ENCODE measurements at places on chromosomes 1 and 21.

GRCh38 chr1:183148599-183148998 is 37.5 kb upstream of the LAMC2 start:
- no peak for DNase-seq

- DNase-seq = no peak
These were observed 738 bp upstream of the CDC42BPA start for GRCh38 chr1:227318853-227319607.

DNA sequence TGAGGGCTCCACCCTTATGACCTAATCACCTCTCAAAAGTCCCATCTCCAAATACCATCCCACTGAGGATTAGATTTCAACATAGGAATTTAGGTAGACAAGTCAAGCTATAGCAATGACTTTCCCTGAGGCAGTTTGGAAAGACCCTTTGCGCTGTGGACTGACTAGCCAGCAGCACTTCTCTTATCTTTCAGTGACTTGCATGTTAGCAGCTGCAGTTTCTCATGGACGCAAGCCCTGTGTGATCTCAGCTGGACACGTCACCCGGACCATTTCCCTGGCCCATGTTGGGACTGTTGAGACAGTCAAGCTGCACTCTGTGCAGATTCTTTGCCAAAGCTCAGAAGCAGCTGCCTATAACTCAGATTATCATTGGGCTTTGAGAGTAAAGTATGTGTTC is 408.1 kb upstream of the USP24 start:
- DNase-seq = no peak

- DNase-seq = no peak
These were observed 139.2 kb downstream of the NEK7 start for GRCh38 chr1:198295971-198296370.

GRCh38 chr1:201718346-201719202 is 110.4 kb upstream of the IPO9 start:
- no peak for DNase-seq

- DNase-seq = no peak
These were observed 37.6 kb downstream of the DIPK1A start for GRCh38 chr1:92923664-92924063.

GRCh38 chr1:35261412-35262120 is 6.9 kb upstream of the ZMYM4 start:
- no peak for DNase-seq

GRCh38 chr1:175133673-175134435 is 58.7 kb downstream of the KIAA0040 start:
- DNase-seq = no peak

- DNase-seq = no peak
These were observed 59.6 kb downstream of the VPS26C start for GRCh38 chr21:37207441-37208009.

GRCh38 chr1:168686666-168687065 is 42.3 kb downstream of the DPT start:
- no peak for DNase-seq

- DNase-seq = no peak
These were observed 3.5 kb downstream of the KIAA1614 start for GRCh38 chr1:180916012-180916770.

DNA sequence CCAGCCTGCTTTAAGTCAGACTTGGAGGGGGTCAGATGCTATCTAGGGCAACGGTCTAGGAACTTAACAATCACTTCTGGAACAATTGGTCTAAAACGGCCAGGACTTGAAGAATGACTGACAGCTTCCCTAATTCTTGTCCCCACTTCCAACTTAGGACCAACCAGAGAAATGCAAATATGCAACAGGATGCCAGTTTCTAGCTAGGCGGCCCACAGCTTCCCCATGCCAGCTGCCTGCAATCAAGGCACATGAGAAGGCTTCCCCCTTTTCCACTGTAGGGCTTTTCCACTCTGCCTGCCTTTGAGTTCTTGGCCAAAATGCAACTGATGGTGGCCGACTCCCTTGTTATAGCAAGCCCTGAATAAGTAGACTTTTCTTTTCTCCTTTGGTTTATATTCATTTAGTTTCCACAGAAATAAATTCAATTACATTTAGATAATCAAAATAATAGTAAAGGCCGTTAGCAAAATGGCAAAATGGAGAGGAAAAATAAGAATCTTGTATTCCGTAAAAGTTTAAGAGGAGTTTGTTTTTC is 80.9 kb downstream of the BACH1 start:
- no peak for DNase-seq

- DNase-seq = no peak
These were observed 20.3 kb upstream of the FNBP1L start for GRCh38 chr1:93427656-93428055.

GRCh38 chr1:24805534-24806301 is 60.5 kb downstream of the CLIC4 start:
- DNase-seq = no peak

- no peak for DNase-seq
These were observed 77.5 kb upstream of the DNAJC6 start for GRCh38 chr1:65231718-65232330.

DNA sequence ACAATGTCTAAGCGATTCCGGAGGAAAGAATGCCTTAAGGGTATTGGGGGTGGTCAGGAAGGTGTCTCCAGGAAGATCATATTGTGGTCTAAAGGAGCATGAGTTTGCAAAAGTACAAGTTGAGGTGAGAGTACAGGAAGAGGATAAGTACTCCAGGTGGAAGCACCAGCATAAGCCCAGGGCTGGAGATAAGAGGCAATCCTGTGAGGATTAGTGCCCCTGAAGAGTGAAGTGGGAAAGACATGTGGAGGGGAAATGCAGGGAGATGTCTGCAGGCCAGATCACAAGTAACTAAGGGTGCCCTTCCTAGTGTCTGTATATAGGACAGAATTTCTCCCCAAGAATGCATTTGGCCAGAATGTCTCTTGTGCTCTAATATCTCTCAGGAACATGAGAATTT is 188.3 kb upstream of the DPT start:
- DNase-seq = no peak

- DNase-seq = no peak
These were observed 6.2 kb upstream of the TMEM54 start for GRCh38 chr1:32907435-32907834.

- no peak for DNase-seq
These were observed 138.2 kb downstream of the AJAP1 start for GRCh38 chr1:4792565-4792964.

DNA sequence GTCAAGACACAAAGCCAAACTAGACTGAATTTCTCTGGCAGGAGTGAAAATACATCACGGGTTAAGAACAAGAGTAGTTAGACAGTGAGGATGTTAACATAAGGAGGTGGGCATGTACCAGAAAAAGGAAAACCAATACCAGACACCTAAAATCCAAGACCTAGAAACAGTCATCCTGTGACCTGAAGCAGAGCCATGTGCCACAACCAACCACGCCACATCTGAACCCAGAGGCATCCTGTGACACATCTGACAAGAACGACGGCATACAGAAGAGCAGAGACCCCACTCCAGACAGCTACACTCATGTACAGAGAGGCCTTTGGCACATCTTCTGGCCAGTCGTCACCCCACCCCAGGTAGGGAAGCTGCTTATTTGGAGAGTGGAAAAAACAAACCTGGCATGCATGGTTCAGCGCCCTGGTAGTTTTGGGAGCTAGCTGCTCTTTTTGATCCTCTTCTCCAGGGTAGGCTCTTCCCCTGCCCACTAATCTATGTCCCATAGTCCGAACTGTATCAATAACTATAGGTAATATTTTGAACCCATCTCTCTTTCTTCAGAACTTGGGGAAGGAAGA is 72.1 kb downstream of the SLC45A1 start:
- DNase-seq = no peak

DNA sequence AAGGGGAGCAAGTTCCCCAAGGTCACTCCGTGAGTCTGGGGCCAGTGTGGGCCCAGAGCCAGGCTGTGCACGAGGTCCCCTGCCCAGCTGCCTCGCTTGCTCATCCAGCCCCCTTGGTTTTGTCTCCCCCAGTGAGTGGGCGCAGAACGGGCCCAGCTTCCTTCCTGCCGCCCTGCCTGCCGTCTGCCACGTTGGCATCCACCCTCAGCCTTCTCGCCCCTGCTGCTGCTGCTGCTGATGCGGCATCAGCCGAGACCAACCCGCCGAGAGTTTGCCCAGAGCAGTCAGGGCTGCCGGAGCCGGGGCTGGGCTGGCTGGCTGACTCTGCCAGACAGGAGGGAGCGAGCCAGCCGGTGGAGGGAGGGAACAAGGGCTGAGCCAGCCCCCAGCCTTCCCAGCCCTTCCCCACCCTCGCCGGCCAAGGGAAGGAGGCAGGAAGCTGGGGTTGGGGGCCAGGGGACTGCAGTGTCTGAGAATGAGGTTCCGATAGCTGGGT is 31.4 kb upstream of the WASF2 start:
- peak; percentile 44 for DNase-seq

DNA sequence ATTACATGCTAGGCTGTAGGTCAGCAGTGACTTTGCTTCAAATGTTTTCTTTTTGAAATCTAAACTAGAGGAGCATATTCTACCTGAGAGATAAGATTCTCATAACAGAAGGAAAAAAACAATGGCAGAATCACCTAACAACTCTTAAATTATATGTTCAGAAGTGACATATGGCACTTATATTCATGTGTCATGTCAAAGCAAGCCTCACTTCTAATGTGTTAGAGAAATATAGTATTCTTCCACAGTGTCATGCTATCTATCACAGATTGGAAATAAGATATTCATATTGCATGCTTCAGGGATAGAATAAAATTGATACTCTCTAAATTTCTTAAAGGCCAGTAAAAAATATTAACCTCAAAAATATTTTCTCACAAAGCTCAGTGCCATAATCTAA is 874.6 kb upstream of the PRMT6 start:
- no peak for DNase-seq

GRCh38 chr1:41726899-41727748 is 191.6 kb downstream of the HIVEP3 start:
- no peak for DNase-seq

- DNase-seq = no peak
These were observed 3.1 kb upstream of the TXNIP start for GRCh38 chr1:145999321-146000024.

GRCh38 chr1:21051177-21051825 is 125.4 kb downstream of the EIF4G3 start:
- DNase-seq = no peak

DNA sequence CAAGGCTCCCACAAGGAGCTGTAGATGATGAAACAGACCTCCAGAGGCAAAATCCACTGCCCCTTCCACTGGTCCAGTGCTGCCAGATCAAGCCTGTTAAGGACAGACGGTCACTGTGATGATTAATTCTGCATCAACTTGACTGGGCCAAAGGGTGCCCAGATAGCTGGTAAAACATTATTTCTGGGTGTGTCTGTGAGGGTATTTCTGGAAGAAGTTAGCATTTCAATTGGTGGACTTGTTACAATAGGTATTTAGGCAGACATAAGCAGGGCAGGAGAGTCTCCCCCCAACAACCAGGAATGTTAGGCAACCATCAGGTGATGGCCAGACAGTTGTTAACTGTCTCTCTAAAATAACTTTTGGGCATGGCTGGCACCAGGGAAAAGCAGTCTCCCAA is 40.9 kb upstream of the GALNT2 start:
- no peak for DNase-seq

DNA sequence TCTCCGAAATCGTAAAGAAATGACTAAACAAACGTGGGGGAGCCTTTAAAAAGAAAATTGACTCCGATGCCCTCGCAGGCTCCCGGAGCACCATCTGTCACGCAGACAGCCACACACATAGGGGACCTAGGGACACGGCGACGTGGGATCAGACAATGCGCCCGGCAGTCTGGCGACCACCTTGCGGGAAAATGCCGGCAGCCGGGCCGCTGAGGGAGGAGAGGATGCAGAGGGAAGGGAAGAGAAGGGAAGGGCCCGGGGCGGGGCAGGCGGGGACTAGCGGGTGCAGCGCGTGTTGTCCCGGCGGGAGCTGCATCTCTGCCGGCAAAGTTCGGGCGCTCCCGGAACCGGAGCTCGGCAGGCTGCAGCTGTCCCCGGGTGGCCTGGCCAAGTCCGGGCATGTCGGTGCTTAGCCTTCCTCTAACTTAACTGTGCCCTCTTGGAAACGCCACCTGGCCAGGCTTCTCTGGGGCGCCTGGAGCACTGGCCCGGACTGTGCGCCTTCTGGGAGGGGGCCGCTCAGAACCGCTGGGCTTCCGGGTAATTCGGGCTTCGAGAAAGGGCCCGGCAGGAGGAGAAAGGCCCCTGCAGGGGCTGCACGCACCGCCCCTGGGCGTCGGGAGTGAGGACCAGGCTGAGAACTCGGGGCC is 1.8 kb downstream of the NHLH2 start:
- DNase-seq = no peak

- DNase-seq = no peak
These were observed 919 bp downstream of the SLAMF6 start for GRCh38 chr1:160522136-160522535.

DNA sequence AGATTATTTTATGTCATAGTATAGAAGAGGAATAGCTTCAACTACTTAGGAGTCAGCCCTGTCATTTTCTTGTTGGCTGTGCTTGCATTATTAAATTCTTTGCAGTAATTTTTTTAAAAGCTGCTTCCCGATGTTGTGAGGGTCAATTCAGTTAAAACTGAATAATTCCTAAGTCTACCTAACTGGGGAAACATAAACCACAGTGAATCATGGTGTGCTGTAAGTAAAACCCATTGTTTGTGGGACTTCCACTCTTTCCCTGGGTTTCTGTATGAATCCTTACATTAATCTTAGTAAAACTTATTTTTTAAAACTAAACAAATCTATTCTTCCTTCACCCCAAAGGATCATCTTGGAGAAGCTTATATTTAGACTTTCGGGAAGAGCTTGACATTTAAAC is 4.4 kb downstream of the SUCO start:
- no peak for DNase-seq

GRCh38 chr21:22106720-22107410 is 1108.7 kb downstream of the NCAM2 start:
- DNase-seq = no peak

DNA sequence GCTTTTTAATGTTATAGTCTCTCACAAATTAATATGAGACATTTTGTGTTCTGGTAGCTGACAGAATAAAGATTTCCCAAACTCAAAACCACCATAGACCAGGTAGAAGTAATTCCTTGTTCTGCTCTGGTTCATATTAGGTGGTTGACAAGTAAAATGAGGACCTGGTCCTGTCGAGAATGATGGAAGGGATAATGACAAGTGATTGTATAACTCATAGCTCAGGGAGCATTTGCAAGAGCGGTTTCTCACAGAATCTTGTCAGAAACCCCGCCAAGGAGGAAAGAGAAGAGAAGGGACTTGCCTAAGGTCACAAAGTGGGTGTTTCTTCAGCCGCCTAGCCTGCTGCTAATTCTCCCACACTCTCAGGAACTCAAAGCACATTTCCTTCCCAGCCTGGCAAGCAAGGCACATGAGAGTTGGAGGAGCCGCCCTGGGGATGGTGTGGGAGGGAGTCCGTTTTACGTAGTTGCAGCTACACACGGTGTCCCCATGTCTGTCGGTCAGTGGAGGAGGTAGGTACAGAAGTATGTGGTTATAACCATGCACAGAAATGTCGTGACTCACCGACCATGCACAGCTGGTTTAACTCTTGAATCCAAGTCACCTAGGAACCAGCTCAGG is 46.5 kb downstream of the SAMD13 start:
- no peak for DNase-seq

GRCh38 chr1:246591958-246592357 is 25.7 kb downstream of the CNST start:
- DNase-seq = no peak

DNA sequence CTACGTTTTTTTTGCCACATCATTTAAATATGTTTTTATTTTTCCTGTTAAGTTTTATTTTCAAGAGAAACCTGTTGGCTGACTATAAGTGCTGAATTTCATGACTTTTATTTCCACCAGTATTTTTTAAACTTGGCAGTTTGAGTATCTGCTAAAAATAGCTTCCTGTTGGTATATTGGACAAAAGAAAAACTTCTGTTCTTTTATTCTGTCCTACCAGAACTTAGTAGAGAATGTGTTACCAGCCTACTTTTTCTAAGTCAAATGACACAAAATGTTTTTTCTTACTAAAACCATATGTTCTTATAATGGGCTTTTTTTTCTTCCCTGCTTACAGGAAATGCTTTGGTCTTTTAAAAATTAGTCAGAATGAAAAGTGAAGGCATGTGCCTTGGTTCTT is 7.6 kb downstream of the DR1 start:
- DNase-seq = no peak

Data from stimulated activated CD4-positive, alpha-beta T cell treated with anti-CD3 and anti-CD28 coated beads, Interleukin-1b, Interleukin-23, amount 100 ng/mL, for 4 hours (primary cell).